ENCODE measurements at places on chromosomes 3 and 15.

- DNase-seq = no peak
Observed at GRCh38 chr3:11367143-11367693, 95.0 kb downstream of the ATG7 start.

DNA sequence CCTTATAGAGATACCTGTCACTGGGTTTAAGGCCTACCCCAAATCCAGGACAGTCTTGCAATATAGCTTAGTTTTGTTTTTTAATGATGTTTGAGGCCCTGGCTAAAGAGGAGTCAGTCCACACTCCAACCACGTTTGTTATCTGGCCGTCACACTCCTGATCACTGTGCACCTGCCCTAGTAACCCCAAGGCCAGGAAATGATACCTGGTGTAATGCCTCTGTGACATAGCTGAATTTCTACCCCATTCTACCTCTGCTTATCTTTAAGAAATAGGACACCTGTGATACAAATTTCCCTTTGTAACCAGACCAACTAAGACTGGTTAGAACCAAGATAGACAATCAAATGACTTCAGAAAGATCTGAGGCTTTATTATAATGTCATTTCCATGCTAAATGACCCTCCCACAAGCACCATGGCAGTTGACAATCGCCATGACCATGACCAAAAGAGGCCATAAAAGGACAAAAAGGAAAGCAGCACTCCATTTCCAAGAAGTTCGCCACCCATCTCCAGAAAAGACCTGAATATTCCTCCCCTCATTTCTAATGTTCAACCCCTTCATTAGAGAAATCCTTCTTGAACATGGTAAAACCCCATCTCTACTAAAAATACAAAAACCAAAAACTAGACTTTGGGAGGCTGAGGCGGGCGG is 4.8 kb upstream of the RTP3 start:
- no peak for DNase-seq

GRCh38 chr3:53195602-53196574 is 34.9 kb downstream of the PRKCD start:
- DNase-seq = peak; percentile 60

DNA sequence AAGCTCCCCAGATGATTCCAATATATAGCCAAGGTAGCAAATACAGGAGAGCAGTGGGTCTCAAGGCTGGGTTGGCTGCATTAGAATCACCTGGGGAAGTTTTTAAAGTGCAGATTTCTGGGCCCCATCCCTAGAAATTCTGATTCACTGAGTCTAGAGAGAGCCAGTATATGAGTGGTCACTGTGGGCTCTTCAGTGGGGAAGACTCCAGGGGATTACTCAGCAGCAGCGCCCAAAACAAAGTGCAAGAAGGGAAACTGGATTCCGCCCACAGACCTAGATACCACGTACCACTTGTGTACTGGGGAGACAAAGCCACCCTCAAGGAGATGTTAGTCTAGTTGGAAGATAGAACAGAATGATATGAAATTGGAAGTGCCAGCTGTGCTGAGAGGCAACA is 40.0 kb downstream of the NME9 start:
- DNase-seq = no peak

- DNase-seq = no peak
Observed at GRCh38 chr3:13236557-13237173, 163.4 kb upstream of the IQSEC1 start.

DNA sequence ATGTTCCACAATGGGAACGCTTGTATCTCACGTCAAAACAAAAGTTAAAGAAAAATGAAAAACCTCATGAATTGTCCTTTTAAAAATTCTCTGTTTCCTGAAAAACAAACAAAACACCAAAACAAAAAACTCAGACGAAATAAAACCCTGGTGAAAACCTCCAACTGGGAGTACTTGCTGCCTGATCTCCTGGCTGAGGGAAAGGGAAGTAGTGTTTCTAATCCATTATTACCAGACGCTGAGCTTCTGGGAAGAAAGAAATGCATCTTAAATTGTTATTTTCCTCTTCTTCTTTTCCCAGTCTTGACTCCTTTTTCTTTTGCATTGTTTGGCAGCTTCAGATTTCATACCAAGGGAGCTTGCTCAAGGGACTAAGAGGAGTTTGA is 243.2 kb upstream of the RGMA start:
- DNase-seq = no peak

GRCh38 chr15:39427705-39428104 is 153.2 kb upstream of the THBS1 start:
- no peak for DNase-seq

DNA sequence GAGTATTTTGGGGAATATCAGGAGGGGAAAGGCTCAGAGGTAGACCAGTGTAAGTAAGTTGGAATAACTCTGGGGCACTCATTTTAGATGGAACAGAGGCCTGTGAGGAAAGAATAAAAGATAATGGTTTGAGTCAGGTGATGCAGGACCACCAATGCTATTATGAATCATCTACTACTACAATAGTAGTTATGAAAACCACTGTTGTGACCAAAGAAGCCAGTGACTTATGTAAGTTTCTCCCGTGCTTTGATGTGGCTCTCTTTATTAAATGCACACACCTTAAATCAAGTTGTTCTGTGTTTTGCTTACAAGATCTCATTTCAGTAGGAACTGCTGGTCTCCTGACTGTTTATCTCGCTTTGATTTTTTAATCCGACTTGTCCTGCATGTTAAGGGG is 13.1 kb upstream of the GUCA1C start:
- DNase-seq = no peak

- no peak for DNase-seq
Observed at GRCh38 chr15:74642734-74643664, 27.4 kb downstream of the CLK3 start.

GRCh38 chr3:47193871-47194859 is 30.3 kb upstream of the SETD2 start:
- no peak for DNase-seq

- DNase-seq = no peak
Observed at GRCh38 chr15:26311710-26312236, 448.6 kb upstream of the ATP10A start.

GRCh38 chr3:111269777-111270176 is 198.2 kb downstream of the NECTIN3 start:
- no peak for DNase-seq

- no peak for DNase-seq
Observed at GRCh38 chr3:145176907-145177306, 984.1 kb downstream of the PLOD2 start.

DNA sequence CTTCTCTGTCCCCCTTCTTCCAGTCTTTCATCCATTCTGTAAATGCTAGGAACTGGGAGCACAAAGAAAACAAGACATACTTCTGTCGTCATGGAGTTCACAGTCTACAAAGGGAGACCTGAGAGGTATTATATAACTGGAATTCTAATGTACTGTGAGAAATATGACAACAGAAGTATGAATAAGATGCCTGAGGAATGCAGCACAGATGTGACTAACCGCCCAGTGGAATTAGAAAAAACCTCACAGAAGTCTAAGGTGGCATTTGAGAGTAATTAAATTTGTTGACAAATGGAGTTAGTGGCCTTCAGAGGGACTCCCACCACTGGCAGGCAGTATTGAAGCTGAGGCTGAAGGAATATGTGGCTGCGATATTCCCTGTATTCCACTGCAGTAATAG is 168.5 kb upstream of the FAM3D start:
- DNase-seq = no peak

GRCh38 chr3:114904633-114905032 is 242.5 kb downstream of the ZBTB20 start:
- no peak for DNase-seq

DNA sequence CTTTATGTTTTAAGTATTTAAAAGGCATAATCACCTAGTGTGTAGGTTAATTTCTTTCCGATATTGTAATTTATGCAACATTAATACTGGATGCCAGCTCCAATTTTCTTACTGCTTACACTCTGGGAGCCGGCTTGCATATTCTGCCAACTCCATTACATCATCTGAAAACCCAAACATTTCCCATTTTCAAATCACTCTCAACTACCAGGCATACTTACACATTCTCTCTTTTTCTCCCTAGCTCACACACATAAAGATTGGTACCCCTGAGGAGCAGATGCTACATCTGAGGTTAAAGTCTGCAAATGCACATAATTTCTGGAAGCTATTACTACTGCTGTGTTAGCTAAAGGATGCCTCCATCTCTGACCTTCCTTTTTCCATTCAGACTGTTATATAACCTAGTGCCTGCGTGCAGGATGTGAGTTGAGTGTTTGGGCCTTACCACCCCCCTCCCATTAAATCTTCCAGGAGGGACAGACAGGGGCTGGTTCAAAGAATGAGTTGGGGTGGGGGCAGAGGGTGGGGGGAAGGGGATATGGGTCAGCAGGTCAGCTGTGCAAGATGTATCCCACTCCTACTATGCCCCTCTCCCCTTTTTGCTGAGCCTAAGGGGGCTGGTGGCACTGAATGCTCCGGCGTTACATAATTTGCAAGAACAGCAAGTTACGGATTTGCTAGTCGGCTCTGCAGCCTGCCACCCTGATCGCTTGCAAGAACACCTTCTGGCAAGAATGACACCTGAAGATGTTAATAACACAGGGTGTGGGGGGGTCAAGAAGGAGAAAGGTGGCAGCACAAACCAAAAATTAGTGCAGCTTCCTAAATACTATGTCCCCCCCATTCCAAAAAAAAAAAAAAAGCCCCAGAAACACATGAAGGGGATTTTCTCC is 2.5 kb downstream of the RORA start:
- no peak for DNase-seq

DNA sequence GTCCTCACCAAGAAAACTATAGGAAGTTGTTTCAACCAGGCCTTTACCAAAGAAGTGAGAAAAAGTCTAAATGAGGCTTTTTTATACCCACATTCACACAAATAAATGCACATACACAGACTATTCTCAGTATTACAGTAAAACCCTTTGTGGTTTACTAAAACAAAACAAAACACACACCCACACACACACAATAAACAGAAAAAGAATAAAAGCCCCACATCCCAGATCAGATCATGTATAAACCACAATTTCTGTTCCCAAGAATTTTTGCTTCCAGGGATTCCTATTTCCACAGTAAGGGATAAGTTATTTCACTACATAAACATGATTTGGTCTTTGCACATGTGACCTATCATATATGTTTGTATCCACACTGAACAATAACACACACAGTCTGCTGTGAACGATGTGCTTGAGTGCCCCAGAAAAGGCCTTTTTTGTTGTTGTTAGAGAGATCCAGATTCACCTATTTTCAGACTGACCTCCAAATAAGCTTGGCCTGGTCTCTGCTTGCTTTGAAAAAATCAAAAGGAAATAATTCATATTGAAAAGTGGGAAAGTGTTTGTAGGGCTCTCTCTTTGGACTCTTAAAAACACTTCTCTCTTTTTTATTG is 283.4 kb upstream of the ATP11B start:
- no peak for DNase-seq

- DNase-seq = no peak
Observed at GRCh38 chr15:34332553-34333120, 4.9 kb downstream of the SLC12A6 start.

DNA sequence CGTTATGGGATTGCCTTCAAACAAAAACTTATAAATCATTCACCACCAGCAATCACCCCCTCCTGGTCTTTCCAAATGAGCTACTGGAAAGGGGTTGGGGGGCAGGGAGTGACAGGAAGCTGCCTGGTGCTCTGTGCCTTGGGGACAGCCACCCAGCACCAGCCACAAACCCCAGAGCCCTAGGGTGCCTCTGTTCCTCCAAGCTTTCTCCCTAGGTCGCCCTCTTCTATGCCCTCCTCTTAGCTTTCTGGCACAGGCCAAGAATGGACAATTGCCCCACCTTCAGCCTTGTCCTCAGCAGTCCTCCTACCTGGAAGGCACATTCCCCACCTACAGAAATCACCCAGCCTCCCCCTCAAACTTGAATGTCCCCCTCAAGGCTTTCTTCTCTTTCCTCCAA is 3.3 kb downstream of the OXTR start:
- no peak for DNase-seq

- no peak for DNase-seq
Observed at GRCh38 chr3:102471001-102471400, 36.2 kb downstream of the ZPLD1 start.

DNA sequence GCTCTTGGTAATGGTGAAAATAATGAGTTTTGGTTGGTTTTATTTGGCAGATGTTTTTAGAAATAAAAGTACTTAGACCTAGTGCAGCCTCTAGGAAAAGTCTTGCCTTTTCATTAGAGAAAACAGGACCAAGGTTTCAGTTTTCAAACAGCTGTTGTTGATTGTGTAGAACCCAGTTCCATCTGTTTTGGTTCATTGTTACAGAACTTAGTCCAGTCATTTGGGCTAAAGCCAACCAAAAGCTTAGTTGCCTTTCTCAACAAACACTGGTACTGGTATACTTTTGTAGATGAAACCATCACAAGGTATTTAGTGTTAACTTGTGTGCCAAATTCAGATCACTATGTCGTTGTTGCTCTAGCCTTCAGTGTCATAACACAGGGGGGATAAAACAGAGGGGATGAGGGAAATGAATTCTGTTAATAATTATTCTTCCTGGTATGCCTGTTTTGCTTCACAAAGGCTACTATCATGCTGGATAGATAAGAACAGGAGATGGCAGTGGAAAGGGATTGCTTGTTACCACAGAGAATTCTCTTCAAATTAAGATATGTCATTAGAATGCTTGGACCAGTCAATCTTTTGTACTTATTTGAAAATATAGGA is 12.6 kb upstream of the APH1B start:
- DNase-seq = no peak

GRCh38 chr15:26891448-26892181 is 24.8 kb downstream of the GABRA5 start:
- no peak for DNase-seq

DNA sequence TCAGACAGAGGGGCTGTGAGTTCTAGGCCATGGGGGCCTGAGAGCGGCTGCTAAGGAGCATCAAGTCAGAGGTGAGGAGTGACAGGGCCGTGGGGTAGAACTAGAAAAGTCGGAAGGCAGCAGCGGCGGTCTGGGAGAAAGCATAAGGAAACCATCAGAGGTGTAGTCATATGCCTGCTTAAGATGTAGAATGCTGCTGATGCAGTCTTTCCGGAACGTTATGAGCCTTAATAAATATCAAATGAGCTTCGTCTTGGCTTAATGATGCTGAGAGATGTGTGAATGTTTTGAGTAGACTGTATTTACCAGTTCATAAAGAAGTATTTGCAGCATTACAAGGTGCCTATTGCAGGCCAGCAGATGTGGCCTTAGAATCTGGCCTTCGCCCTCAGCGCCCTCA is 15.2 kb downstream of the ATG7 start:
- DNase-seq = no peak

- DNase-seq = no peak
Observed at GRCh38 chr15:94205366-94205765, 26.0 kb upstream of the MCTP2 start.

GRCh38 chr3:21049334-21050062 is 701.5 kb downstream of the ZNF385D start:
- DNase-seq = no peak

DNA sequence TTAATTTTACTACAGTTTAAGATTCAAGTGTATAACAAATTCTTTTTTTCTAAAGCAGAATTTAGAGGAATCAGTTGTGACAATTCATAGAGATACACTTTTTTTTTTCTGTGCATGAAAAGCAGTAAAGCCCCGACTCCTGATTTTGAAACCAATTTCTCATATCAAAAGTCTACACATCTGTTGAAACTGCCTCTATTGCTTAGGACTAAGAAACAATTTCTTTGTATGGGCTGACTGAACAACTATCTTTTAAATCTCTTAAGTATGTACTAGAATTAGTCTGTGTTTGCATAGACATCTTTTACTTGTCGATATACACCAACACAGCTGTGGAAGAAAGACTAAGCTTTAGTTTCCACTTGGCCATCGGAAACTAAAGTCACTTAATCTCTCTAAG is 127.6 kb downstream of the MEIS2 start:
- no peak for DNase-seq

- DNase-seq = no peak
Observed at GRCh38 chr15:70584838-70585706, 178.3 kb downstream of the UACA start.
